AG09319 (cell line): ENCODE measurements at places on chromosomes 16 and 17.

DNA sequence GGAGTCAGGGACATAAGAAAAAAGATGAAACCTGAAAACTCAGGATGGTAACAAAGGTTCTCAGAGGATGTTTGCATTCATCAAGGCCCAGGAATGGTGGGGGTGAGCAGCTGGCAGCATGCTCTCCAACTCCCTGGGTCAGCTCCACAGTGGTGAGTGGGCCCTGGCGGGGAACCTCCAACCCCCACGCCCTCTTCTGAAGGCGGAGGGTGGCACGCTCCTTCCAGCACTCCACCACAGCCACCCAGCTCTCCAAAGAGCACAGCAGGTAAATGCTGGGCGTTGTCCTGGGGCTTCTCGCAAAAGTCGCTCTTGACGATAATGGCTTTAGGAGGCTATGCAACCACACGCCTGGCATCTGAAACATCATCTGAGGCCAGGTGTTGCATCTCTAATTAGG, 173.8 kb downstream of the C16orf78 start:
- no peak for DNase-seq

GRCh38 chr17:76685366-76685765, 25.4 kb downstream of the MXRA7 start:
- no peak for DNase-seq

DNA sequence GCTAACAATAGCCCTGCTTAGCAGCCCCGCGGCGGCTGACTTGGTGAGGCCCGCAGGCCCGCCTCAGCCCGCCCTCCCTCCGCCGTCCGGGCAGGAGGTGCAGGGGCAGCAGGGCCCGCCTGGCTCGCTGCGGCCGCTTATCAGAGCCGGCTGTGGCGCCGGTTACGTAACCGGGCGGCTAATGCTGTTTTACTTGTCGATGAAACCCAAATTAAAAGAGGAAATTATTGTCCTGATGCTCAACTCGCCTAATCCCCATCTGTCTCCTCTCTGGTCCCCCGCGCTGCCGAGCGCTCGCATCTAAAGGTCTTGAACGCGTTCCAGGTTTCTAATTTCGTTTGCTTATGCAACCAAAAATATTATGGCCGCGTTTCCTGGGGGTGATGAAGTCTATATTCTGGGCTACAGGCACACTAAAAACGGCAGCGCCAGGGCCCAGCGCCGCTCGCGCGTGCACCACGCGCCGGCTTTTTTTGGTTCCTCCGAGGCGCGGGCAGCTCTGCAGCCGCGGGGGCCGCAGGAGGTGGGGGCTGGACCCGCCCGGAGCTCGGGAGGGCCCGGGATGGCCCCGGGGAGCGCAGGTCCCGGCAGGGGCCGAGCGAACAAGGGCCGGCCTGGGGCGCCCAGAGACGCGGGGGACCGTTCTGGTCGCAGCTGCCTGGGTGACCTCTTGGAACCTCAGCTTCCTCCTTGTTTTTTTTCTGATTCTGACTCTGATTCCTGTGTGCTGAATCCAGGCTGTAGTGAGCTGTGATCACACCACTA, 65.2 kb upstream of the TOB1 start:
- peak; percentile 55 for DNase-seq

DNA sequence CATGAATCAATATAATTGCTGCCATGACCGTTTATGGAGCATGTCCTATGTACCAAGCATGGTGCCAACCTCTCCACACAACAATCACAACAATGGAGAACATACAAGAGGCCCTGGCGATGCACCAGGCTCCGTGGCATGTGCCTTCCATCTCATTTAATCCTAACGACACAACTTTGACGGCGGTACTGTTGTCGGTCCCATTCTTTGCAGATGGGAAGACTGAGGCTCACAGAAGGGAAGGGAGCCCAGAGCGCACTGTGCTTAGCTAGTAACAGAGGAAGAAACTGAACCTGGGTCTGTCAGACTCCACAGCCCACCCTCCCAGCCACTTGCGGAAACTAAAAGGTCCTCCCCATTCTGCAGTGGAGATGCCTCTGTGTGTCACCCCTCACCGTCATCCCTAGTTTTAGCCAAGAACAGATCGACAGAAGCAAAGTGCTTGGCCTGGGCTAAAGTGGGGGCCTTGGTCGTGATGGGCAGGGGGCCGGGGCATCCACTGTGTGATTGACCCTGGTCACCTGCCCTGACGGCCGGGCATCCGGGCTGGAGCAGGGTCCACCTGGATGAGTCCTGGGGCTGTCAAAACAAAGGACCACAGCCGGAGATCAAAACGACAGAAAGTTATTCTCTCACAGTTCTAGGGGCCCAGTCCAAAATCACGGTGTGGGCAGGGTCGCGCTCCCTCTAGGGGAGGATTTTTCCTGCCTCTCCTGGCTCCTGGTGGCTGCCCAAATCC, 183.9 kb downstream of the C16orf95 start:
- DNase-seq, result no peak

DNA sequence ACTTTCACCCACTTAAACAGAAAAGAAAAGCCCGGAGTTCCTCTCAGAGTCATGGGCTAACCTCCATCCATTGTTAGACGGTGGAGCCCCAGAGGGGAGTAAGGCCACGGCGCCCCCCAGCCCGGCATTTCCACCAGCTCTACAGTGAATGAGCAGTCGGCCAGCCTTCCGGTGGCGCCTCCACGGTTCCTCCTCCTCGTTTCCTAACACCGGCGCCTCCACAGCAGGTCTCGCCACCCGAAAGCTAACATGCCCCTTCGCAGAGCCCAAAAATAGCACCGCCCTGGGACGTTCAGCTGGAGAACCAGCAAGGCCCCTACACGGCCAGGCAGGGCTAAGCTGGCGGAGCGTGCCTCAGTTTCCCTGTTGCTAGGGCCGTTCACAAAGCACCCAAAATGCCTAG, 858 bp downstream of the MMD start:
- no peak for DNase-seq

- no peak for DNase-seq
These were observed 412 bp downstream of the EPN2 start for GRCh38 chr17:19237389-19238166.

- DNase-seq, result no peak
These were observed 1.1 kb upstream of the CYLD start for GRCh38 chr16:50740736-50741135.

DNA sequence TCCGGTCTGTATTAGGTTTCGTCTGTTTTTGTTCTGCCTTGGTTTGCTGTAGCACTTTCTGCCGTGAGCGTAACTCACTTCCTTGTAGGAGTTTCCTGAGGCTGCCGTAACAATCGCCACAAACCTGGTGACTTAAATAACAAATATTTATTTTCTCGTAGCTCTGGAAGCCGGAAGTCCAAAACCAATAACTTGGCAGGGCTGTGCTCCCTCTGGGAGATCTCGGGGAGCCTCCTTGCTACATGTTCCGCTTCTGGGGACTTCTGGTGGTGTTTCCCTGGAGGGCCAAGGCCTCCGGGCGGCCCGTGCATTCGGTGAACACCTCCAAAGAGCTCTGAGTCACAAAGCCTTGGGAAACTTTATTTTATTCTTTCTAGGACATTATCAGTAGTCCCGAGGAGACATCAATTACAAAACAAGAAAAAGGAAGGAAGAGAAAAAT, 6.8 kb upstream of the WDR45B start:
- DNase-seq, result no peak

DNA sequence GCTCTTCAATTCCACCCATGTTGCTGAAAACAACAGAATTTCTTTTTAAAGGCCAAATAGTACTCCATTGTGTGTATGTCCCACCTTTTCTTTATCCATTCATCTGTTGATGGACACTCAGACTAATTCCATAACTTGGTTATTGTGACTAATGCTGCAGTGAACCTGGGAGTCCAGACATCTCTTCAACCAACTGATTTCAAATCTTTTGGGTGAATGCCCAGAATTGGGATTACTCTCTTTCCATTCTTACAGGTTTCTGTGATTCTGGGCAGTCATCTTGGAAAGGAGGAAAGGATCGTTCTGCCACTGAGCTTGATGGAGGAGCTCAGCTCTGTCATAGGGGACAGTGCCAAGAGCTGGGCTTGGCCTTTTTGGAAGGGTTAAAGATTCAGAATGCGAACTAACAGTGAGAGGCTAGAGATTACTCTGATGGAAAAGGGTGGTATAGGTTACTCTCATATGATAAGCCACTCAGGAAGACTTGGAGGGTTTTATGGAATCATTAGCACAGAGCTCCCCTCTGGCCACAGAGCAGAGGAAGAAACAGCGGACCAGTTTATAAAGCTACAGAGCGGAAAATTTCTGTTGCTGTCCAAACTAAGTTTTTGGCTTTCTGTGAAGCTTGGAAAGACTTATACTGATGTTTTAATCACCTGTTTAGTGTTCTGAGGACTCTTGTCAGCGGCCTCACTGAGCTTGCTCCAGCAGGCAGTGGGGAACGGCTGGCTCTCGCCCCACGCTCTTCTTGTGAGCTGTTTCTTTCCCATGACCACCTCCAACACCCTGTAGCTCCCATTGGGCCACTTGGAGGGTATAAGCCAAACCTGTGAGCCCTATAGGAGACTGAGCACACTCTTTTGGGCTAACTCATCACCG, 48.3 kb downstream of the HIC1 start:
- DNase-seq, result no peak

- DNase-seq, result no peak
These were observed at the start of gene NPTX1 for GRCh38 chr17:80475910-80476876. NPTX1 (minus strand) TSS chr17:80476607; CDS start chr17:80476446, 161 bp downstream.

- DNase-seq, result no peak
These were observed 2.4 kb downstream of the C1QL1 start for GRCh38 chr17:44965481-44966234.

GRCh38 chr16:17222871-17223401, 247.8 kb downstream of the XYLT1 start:
- DNase-seq, result no peak

GRCh38 chr16:31118223-31119155, 1.0 kb downstream of the KAT8 start:
- DNase-seq, result no peak

DNA sequence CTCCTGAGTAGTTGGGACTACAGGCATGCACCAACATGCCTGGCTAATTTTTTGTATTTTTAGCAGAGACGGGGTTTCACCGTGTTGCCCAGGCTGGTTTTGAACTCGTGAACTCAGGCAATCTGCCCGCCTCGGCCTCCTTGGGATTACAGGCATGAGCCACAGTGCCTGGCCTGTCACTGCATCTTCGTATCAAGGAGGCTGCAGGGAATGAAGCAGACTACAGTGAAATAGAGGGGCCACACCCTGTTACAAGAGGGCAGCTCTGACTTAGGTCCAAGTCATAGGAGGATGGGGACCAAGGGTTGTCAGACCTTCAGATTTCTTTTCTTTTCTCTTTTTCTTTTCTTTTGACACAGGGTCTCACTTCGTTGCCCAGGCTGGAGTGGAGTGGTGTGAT, 28.7 kb downstream of the FA2H start:
- no peak for DNase-seq
